Daoy (cell line): ENCODE measurements at places on chromosomes 7 and 10. TPM values are rescaled to one million over a fixed set of nuclear protein-coding genes. Genes with fewer than 3 reads are reported as not detected.

Gene RBM20
- 0.06 and 9.4 TPM in 2 replicates for total RNA-seq

- DNase-seq: no peak
These were observed 221.5 kb upstream of the AOAH start for GRCh38 chr7:36945612-36946400.

- DNase-seq: no peak
These were observed 14.0 kb downstream of the AKR1B1 start for GRCh38 chr7:134444961-134445315.

- DNase-seq: no peak
These were observed 71.8 kb downstream of the SEMA3A start for GRCh38 chr7:84122582-84123360.

DNA sequence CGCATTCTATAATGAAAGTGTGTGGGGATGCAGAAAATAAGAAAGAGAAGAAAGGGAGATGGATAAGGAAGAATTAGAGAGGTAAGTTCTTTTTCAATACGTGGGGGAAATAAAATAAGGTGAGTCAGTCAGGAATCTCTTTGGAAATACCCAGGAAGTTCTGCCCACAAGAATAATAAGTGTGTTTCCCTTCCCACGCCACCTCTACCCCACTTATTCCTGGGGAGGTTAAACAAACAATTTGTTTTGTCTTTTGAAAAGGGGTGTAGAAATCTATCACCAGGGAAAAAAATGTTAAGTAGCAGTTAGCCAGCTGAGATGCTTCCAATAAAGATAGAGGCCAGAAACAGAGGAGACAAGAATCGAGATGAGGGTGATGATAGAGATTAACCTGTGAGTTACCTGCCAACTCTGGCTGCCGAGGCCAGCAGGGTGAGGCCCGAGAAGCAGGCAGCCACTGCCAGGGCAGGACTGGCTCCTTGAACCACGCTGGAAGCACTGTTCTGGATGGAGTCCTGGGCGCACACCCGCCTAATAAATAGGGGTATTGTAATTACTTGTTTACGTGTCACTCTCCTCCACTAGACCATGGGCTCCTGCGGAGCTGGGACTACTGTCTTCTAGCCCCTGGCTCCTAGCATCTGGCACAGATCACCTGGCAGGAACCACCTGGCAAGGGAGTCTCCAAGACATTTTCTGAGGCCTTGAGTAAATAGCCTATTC, 191.3 kb downstream of the FGFR2 start:
- peak; percentile 69 for DNase-seq

- DNase-seq: peak; percentile 6
These were observed 550.2 kb downstream of the KCNMA1 start for GRCh38 chr10:77087366-77087765.

DNA sequence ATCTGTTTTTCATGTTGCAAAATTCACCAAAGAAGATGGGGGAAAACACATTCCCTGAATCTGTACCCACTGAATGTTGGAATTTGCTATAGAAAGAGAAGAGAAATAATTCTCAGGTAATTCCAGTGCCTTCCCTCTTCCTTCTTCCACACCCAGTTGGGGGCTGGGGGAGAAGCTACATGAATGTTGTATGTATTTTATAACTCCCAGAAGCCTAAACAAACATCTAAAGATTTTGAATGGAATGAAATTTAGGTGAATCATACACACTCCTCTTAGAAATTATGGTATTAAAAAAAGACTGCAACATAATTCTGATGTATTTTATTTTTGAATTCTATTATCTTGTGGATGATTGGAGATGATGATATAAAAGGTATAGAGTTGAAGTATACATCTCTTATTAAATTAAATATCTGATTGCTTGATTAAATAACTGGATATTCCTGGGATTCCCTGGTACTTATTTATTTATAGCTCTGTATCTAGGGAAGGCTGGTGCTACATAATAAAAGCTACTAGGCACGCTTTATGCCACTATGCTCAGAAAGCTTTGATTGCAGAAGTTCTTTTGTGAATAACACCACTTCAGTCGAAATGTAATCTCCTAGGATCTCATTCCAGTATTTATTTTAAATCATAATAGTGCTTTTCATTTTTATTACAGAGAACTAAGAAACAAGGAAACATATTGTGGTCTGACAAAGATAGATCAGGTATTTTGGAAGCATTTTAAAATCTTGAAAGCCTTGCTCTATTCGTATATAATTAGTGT, 98.5 kb downstream of the MCU start:
- DNase-seq: no peak
